Stimulated activated CD4-positive, alpha-beta T cell treated with anti-CD3 and anti-CD28 coated beads, Interleukin-1b, Interleukin-23, amount 100 ng/mL, for 1 hour (primary cell): ENCODE measurements at places on chromosomes 1 and 21.

- DNase-seq: no peak
These were observed 30.6 kb downstream of the GNAI3 start for GRCh38 chr1:109578947-109579443.

DNA sequence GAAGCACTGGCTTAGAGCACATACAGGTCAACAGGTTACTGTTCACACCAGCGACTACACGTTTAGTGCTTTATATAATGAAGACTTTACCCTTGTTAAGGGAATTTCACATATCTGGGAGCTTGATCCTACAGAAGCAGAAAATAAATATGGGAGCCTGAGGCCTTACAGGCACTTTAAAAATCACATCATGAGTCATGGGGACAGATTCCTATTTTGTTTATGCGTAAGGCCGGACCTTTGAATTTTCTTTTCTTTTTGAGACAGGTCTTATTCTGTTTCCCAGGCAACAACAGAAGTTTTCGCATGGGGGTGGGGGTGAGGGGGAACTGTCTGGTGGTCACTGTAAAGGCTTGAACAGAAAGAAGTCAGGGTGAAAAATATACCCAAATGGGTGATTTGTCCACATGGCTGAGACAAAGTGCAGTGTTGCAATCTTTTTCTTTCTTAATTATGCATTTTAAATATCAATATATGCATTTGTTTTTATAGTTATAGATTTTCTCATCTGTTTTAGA lies 276.7 kb downstream of the KCNH1 start:
- no peak for DNase-seq

GRCh38 chr21:44702111-44702972 lies 5.4 kb downstream of the KRTAP10-12 start:
- no peak for DNase-seq

GRCh38 chr1:246934765-246935164 lies 3.0 kb upstream of the AHCTF1 start:
- no peak for DNase-seq

DNA sequence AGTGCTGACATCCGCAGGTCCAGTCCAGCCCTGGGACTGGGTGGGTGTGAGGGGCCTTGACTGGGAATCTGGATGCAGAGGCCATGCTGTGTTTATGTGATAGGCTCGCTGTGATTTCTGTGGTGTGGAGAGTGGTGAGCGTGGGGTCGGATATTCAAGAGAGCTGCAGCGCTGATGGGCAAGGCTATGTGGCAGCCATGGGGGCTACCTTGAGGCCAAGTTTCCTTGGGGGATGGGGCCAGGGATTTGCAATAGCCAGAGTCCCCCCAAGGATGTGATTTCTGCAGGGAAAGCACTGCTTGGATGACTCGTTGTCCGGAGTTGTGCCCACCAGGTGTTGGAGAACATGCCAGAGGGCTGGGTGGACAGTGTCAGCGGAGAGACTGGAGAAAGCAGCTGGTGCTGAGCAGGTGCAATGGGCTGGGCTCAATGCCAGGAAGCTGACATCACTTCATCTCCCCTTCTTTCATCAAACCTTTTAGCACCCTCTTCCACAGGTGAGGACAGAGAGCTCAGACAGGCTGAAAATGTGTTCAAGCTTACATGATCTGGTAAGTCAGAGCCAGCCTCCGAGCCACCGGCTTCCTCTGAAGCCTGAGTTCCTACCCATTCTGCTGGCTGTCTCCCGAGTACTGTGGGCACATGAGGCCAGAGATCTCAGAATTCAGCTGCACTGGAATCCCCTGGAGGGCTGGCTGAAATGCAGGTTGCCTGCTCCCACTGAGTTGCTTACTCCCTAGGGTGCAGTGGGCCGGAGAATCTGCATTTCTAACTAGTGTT lies 132.9 kb downstream of the RHOU start:
- no peak for DNase-seq

- no peak for DNase-seq
These were observed 30.8 kb downstream of the RPL5 start for GRCh38 chr1:92862605-92863004.

GRCh38 chr1:21655748-21656147 lies 13.4 kb downstream of the RAP1GAP start:
- DNase-seq: no peak

DNA sequence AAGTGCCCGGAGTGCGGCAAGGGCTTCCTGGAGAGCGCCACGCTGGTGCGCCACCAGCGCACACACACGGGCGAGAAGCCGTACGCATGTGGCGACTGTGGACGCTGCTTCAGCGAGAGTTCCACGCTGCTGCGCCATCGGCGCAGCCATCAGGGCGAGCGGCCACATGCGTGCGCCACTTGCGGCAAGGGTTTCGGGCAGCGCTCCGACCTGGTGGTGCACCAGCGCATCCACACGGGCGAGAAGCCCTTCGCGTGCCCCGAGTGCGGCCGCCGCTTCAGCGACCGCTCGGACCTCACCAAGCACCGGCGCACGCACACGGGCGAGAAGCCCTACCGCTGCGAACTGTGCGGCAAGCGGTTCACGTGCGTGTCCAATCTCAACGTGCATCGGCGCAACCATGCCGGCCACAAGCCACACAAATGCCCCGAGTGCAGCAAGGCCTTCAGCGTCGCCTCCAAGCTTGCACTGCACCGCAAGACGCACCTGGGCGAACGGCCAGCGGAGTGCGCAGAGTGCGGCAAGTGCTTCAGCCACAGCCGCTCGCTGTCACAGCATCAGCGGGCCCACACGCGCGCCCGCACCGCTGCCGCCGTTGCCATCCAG lies 10.0 kb downstream of the ZNF672 start:
- no peak for DNase-seq

- DNase-seq: no peak
These were observed 49.6 kb downstream of the LHX4 start for GRCh38 chr1:180279651-180280050.
